ENCODE measurements at places on chromosomes 12 and 14.

- no peak for DNase-seq
Measured at GRCh38 chr12:131391399-131391798, 319.5 kb upstream of the SFSWAP start.

- no peak for DNase-seq
Measured at GRCh38 chr14:69351911-69352310, 46.2 kb downstream of the ERH start.

DNA sequence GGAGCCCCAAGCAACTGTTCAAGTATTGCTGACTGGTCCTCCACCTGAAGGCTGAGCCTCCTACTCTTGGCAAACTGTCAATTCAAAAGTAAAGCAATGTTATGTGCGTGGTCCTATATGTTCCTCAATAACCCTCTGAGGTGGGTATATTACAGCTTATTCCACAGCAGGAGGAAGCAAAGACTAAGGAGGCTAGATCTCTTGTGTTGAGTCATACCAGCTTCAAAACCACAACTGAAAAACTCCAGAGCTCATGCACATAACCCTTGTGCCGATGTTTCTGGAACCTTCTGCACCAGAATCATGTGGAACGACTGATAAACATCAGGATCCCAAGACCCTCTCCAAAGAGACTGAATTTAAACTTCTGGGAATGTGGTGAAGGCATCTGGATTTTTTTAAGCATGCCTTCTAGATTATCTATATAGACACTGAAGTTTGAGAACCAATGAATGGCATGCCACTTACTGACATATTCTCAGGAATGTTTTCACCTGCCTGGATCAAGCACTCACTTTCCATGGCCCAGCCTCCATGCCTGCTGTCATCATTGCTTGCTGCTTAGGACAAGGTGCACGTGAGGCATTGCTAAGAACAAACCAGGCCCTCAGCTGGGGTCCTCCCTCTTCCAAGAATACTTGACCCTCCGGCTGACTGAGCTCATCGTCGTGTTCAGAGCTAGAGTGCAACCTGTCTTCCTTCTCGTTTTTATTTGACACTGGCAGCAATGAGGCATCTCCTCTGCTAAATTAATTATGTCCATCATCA is 194.7 kb downstream of the BCL11B start:
- no peak for DNase-seq

GRCh38 chr14:35189422-35189821 is 67.1 kb downstream of the PRORP start:
- DNase-seq, result no peak

DNA sequence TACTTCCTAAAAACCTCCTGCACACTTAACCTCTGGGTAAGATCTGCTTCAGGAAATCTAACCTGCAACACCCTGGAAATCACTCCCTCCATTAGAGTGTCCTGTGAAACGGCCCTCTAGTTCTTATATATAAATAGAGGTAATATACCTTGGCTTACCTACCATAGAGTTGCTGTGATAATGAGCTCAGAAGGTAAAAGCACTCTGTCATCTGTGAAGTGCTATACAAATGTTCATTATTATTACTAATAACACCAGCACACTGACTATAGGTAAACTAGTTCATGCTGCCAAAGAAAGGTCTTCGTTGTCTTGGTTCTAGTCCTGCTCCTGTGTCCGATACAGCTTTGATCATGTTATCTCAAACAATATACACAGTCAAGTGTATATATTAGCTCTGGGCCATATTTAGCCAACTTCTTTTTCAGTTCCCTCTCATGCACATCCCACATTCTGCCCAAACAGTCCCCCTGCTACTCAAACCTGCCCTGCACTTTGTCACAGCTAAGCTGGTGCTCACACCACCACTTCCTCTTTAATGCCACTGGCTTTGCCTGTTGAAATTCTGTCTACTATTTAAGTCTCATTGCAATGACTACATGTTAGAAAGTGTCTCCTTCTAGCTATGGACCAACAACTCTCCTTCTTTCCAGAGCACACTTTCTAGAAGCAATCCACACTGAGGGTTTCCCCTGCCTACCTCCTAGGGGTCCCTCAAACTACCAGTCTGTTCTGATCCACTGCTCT is 5.1 kb downstream of the E2F7 start:
- no peak for DNase-seq

DNA sequence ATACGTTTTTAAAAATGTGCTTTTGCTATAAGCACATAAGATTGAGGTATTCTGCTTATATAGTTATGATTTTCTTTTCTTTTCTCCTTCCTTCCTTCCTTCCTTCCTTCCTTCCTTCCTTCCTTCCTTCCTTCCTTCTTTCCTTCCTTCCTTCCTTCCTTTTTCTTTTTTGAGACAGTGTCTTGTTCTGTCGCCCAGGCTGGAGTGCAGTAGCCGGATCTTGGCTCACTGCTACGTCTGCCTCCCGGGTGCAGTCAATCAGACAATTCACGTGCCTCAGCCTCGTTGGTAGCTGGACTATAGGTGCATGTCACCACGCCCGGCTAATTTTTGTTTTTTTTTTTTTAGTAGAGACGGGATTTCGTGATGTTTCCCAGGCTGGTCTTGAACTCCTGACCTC is 5.8 kb downstream of the CFAP54 start:
- no peak for DNase-seq

- no peak for DNase-seq
Measured at GRCh38 chr14:38502239-38502638, 246.3 kb upstream of the CLEC14A start.

DNA sequence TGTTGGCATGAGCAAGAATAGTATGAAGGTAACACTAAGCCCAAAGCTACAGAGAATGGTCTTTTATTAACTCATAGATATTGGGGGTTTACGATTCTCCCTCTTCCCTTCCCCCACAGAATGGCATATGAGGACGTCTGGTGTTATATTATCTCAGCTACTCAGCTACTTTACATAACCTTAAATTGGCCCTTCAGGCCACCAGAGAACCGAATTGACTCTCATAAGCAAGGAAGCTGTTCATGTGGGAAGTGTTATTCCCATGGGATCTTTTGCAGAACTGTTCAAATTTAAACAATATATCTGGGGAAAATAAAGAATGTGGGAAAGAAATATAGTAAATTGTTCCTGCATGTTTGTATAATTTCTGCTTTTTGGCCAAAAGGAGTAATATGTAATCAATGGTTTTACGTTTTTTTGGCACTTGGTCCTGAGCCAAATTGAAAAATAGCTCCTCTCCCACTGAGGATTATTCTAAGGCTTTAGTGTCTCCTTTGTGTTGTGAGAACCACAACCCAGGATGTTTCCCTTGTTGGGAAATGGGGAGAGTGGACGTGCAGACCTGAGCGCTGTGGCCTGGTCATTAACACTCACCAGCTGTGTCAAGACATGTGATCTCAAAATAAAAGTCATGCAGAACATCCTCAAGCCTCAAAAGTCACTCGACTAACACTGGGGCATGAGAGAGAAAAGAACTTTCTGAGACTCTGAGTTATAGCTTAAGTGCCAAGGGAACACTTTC is 31.8 kb upstream of the CMAS start:
- DNase-seq, result no peak

GRCh38 chr14:87131879-87132278 is 861.1 kb downstream of the GALC start:
- DNase-seq, result no peak

GRCh38 chr12:61916831-61917230 is 343.4 kb upstream of the USP15 start:
- DNase-seq, result no peak

DNA sequence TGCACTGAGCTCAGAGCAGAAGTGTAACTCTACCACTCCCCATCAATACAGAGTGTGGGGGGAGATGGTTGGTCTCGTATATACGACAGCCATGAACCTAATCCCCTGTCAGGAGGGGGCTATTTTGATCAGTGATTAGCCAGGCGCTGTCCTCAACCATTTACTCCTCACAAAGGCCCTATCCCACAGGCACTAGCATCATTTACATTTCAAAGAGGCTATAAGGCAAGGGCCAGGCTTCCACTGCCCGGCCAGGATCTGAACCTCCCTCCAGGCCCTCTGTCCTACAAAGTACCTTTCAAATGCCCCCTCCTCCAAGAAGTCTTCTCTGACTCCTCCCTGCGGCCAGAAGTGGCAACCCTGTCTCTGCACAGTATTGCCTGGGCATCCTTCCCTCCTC is 74.7 kb downstream of the ITPK1 start:
- no peak for DNase-seq

- no peak for DNase-seq
Measured at GRCh38 chr14:38762845-38763244, 340.2 kb downstream of the SEC23A start.

DNA sequence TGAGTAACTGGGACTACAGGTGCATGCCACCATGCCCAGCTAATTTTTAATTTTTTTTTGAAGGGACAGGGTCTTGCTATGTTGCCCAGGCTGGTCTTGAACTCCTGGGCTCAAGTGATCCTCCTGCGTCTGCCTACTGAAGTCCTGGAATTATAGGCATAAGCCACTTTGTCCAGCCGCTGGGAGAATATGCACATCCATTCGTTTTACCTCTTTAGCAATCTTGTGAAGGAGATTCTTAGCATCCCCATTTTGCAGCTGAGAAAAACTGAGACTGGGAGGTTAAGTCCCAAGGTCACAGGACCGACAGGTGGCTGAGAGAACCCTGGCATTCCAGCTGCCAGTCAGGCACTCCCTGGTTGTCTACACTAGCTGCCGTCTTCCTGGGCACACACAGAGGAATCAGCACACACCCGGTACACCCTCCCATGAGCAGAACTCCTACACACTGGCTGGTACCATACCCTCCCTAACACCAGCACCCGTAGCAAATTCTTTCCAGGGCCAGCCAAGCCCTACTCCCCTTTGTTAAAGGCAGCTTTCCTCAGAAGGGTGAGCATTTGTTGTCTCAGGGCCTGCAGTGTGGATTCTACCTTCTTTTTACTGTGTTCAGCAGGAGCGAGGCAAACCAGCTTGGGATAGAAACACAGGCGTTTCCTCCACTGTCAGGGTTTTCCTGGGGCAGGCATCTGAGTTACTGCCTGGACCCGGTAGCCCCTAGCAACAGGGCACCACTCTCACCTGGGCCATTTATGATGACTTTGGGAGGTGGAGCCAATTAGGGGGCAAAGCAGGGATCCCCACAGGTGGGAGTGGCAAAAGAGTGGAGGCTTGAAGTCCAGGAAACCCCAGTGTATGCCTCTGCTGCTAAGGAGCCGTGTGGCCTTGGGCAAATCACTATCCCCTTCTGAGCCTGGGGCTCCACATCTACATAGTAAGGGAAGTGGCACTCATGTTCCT is 70.2 kb downstream of the IRF2BPL start:
- no peak for DNase-seq

- no peak for DNase-seq
Measured at GRCh38 chr12:29782871-29783772, 620 bp downstream of the TMTC1 start.

DNA sequence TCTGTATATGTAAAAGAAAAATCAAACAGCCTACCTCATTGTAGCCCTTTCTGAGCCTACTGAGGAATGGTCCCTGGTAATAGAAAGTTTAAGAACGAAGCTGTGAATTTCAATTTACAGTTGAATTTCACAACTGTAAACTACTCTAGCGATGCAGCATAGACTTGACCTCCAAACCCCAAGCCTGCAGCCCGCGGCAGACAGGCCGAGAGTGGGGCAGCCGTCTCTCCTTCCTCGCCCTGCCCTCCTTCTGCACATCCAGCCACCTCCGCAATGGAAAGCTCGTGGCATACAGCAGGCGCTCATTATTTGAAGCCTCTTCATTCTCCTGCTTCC is 15.3 kb downstream of the RNASE2 start:
- DNase-seq, result no peak

GRCh38 chr12:38587594-38587993 is 271.0 kb downstream of the ALG10B start:
- DNase-seq, result no peak

- DNase-seq, result no peak
Measured at GRCh38 chr12:94640134-94640928, 10.0 kb downstream of the TMCC3 start.

- no peak for DNase-seq
Measured at GRCh38 chr14:71242237-71242748, 335.0 kb downstream of the PCNX1 start.

- DNase-seq, result no peak
Measured at GRCh38 chr12:19199332-19199731, 69.8 kb downstream of the PLEKHA5 start.

DNA sequence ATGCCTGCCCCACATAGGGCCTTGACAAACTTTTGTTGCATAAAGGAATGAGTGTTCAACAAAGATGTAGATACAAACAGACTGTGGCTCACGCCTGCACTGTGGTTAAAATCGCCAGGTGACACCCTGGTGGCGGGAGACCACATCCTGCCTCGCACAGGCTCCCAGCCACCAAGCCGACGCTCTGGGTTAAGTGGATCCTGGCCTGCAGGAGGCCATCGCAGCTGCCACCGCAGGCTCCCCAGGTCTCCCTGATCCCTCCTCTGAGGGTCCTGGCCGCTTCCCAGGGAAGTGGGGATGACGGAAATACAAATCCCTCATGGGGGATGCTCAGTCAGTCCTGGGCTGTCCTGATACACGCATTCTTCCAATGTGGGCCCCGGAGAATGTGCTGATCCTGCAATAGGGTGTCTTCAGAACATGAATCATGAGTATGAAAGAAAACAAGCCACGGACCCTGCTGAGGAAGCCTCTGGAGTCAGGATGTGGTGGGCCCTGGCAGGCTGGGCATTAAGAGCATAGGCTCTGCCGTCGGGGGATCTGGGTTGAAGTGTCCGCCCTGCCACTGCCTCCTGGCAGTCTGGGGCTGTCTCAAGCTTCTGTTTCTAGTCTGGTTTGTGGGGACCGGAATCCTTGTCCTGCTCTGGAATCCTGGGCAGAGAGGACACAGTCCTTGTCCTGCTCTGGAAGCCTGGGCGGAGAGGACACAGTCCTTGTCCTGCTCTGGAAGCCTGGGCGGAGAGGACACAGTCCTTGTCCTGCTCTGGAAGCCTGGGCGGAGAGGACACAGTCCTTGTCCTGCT is 53.5 kb upstream of the BEGAIN start:
- DNase-seq, result peak; percentile 28

DNA sequence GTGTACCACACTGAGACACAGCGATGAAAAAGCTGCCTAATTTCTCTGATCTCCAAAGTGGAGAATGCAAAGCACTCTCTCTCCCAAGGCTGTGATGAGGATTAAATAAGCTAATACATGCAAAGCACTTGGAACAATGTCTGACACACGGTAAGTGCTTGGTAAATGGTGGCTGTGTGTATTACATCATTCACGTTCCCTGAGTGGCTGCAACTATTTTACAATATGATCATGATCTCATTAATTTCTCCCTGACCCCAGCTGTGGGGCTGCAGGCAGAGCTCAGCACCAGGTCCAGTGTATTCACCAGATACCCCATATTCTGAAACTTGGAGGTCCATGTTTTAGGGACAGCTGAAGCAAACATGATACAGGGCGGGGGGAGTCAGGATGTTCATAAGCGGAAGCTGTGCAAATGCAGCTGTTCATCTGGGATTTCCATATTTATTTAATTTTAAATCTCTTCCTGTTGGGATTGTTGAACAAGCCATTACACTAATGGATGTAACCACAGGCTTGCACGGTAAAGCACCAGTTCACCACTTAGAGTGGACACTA is 106.4 kb downstream of the CCDC60 start:
- DNase-seq, result no peak

Measured in stimulated activated CD8-positive, alpha-beta memory T cell treated with anti-CD3 and anti-CD28 coated beads, Interleukin-4, amount 100 ng/mL, for 4 hours (primary cell).